ENCODE measurements at places on chromosomes 4 and X.

DNA sequence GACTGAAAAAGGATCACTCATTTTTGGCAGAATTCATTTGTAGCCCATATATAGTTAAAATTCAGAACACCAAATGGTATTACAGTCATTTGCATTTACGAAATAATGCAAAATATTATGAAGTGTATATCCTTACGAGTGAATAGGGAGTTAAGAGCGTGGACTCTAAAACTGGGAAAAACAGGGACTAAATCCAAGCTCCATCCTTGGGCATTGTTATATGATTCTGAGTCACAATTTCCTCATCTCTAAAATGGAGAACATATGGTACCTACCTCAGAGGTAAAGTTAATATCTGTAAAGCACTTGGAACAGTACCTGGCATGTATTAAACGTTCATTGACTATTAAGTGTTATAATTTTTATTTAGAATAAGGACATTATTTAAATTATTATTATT is 106.3 kb downstream of the ZAR1 start:
- no peak for DNase-seq

GRCh38 chr4:140861359-140862176 is 105.4 kb upstream of the TBC1D9 start:
- peak; percentile 6 for DNase-seq

GRCh38 chrX:123298026-123298425 is 113.9 kb downstream of the GRIA3 start:
- DNase-seq: no peak

DNA sequence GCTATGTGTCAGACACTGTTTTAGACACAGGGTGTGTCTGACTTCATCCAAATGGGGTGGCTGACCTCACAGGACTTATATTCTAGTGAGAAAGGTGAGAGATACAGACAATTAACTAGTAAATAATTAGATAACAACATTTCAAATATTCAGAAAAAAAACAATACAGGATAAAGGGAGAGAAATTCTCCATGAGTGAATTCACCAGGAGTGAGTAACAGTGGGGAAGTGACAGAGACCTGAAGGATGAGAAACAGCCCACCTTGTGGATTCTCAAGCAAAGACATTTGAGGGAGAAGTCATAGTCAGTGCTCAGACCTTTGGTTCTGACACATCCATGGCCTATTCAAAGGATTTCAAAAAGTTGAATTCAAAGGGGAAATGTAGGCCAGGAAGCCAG is 627.9 kb downstream of the IQCM start:
- DNase-seq: no peak

DNA sequence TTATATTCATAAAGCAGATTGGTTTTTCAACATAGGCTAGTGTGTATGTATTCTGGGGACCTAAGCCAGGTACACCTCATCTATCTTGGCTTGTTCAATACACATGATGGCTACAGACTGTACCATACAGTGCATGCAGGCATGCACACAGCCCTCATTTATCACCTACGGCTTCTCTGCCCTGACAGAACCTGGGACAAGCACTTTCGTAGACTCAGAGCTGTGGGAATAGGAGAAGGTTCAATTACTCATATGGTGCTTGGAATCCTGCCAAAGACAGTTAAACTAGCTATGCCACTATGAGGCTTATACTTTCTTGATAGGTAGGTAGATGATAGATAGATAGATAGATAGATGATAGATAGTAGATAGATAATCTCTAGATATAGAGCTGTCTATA is 457.2 kb downstream of the GALNTL6 start:
- peak; percentile 0 for DNase-seq

GRCh38 chr4:13118633-13119032 is 365.5 kb downstream of the RAB28 start:
- DNase-seq: peak; percentile 48

GRCh38 chrX:40358994-40359393 is 221.8 kb upstream of the ATP6AP2 start:
- DNase-seq: no peak

- DNase-seq: no peak
These were observed 164.3 kb upstream of the GALNTL6 start for GRCh38 chr4:171648926-171649325.

DNA sequence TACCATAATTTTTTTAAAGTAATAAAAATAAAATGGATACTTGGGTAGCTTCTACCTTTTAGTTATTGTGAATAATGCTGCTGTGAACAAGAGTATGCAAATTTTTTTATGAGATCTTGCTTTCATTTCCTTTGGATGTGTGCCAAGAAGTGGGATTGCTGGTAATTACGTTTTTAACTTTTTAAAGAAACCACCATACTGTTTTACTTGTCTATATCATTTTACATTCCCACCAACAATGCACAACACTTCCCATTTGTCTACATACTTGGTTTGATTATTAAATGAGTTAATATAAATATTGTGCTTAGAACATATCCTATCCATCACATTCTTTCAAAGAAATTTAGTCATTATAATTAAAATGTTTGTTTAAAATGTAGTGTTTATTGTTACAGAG is 3.9 kb upstream of the SULT1B1 start:
- no peak for DNase-seq

- no peak for DNase-seq
These were observed 36.4 kb upstream of the RBM41 start for GRCh38 chrX:107154787-107155620.

DNA sequence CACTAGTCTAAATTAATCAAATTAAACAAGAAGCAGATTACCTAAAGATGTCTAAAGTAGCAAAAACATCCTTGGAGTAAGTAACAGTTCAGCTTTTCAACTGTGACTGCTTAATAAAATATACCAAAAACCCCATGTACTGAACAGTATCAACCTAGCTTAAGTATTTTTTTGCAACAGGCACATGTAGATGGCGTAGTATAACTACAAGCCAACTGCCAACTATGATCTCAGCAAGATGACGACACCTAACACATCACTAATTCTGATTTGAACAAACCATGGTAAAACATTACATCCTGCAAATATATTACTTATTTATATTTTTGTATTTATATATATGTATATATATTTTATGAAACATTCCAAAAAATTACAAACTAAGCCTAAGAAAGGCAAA is 24.5 kb downstream of the DHX15 start:
- DNase-seq: no peak

Data from NCI-H187 (cell line).